WTC11 (cell line): ENCODE measurements at places on chromosomes 3 and 15.

GRCh38 chr3:84727616-84728015, 231.2 kb upstream of the CADM2 start:
- no peak for DNase-seq

GRCh38 chr3:62293051-62293780, 80.1 kb downstream of the FEZF2 start:
- DNase-seq = no peak

DNA sequence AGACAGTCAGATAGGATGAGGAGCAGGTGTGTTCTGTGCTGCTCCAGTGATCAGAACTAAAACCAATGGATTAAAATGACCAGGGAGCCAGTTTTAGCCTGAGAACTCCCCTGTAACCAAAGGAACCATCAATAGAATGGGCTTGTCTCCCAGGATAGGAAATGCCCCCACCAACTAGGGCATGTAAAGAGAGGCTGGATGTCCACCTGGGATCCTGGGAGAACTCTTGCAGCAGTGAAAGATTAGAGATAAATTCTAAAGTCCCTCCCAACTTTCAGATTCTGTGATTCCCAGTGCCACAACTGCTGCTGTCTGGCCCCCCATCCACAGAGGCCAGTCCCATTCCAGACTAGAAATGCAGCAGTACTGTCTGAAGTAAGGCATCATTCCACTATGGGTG, 33.8 kb downstream of the HDC start:
- no peak for DNase-seq

DNA sequence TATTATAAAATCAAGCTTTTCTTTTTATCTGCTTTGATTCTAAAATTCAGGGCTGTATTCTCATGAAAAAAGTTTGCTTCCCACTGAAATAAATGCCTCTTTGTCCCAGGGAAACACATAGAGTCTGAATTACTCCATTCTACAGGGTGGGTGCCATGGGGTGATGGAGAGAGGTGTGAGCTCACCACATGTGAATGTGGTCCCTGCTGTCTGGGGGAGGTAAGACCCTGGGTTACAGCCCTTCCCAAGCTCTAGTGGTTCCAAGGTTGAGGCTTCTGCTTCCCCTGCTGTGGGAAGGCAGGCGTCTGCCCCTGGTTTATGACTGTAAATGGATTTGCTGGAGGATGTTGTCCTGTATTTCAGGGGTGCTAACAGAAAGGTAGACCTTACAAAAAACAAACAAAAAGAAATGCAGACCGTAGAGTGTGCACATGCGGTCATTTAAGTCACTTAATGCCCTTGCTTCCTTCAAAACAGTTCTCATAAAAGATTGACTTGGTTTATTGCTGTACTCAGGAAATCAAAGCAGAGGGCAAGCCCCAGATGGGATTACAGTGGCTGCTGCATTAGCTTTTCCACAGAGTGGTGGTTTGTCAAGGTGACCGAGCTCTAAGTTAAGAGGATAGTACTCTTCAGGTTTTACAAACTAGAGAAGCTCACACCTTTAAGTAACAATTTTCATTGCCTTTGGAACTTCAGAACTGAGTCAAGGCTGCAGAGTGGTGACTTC, 49.2 kb downstream of the CTDSPL start:
- DNase-seq = no peak

- DNase-seq = no peak
Measured at GRCh38 chr15:92747047-92747446, 91.5 kb upstream of the FAM174B start.

DNA sequence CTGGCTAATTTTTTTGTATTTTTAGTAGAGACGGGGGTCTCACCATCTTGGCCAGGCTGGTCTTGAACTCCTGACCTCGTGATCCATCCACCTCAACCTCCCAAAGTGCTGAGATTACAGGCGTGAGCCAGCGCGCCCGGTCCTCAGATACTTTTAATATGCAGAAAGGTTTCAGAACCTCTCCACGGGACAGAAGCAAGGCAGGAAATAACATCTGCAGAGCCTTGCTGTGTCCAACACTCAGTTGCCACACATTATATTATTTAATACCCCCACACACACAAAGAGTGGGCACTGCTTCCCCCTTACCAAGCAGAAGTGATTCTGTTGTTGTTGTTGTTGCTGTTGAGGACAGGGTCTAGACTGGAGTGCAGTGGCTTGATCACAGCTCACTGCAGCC, 28.0 kb downstream of the OSBPL10 start:
- no peak for DNase-seq

DNA sequence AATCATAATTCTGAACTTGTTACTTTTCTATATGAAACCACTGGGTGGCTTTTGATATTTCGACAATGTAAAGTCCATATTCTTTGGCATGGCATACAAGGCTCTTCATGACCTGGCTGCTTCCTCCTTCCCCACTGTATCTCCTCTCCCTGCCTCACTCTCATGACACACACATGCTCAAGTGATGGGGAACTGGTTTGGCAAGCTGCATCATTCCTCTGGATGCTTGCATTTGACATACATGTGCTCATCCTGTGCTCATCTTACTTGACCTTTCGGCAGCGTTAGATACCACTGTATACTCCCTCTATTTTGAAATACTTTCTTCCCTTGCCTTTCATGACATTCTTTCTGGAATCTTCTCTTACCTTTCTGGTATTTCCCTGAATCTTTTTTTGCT, 51.8 kb upstream of the ZDHHC23 start:
- DNase-seq = no peak

DNA sequence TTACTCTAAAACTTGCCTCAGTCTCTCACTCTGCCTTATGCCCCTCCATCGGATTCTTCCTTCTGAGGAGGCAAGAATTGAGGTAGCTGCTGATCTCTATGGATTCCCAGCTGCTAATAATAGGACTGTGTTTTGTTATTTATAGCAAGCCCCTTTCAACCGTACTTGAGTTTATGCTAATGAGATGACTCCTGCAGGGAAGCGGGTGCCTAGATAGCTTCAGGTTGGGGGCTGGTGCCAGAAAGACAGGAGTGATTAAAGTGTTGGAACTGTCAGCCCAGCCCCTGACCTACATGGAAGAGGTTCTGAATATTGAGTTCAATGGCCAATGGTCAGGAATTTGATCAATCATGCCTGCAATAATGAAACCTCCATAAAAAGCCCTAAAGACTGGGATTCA, 21.8 kb upstream of the LIMD1 start:
- DNase-seq = no peak

DNA sequence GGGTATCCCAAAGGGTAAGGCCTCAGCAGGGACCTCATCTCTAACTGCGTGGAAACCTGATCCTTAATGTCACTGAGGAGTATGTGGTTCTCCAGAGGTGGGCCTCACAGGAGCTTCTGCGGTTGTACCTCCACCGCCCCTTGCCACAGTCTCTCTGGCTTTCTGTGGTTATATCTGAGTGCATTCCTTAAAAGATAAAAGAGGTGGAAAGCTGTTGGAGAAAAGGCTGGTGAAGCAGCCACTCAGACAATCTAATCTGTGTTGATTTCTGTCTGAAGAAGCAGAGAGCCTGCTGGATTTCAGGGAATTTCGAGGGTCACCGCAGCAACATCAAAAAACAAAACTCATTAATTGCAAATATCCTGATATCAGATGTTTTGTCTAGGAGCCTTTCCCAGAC, 51.4 kb downstream of the SEMA6D start:
- no peak for DNase-seq
